ENCODE measurements at places on chromosomes 16 and 17.

DNA sequence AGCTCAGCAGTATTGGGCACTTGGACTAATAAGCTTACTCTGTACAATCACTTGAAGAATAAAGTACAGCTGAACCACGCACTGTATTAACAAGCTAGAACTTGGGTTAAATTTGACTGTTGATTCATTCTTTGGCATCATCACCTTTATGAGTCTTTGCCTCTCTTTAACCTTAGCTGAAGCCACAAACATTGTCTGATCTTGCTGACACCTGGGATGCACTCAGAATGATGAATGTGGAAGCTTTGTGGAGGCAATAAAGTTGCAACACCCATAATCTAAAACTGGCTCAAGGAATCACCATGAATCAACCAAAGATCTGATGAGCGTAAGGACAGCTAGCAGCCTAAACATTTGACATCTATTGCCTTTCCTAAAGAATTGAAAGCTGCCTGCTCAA is 590.6 kb upstream of the SOX9 start:
- no peak for DNase-seq

GRCh38 chr17:78374631-78375274 is 3.7 kb upstream of the PGS1 start:
- peak; percentile 70 for DNase-seq

- no peak for DNase-seq
These were observed 19.2 kb downstream of the HNF1B start for GRCh38 chr17:37725601-37726146.

GRCh38 chr16:12958366-12958765 is 57.0 kb downstream of the SHISA9 start:
- no peak for DNase-seq

DNA sequence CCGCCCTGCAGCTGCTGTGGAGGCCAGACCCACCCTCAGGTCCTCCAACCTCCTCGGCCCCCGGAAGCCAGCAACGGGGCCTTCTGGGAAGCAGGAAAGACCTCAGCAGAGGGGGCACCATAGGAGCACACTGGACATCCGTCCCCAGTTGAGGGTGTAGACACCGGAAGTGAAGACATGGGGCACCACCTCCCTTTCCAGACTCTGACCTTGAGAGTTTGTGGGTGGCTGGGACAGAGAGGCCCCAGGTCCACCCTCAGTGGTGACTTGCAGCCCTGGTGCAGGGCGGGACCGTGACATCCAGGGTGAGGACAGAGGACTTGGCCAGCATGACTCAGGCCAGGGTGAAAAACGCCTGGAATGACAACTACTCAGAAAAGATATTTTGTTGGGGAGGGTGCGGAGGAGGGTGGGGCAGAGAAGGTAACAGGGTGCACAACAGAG is 19.9 kb downstream of the CEP295NL start:
- peak; percentile 86 for DNase-seq

DNA sequence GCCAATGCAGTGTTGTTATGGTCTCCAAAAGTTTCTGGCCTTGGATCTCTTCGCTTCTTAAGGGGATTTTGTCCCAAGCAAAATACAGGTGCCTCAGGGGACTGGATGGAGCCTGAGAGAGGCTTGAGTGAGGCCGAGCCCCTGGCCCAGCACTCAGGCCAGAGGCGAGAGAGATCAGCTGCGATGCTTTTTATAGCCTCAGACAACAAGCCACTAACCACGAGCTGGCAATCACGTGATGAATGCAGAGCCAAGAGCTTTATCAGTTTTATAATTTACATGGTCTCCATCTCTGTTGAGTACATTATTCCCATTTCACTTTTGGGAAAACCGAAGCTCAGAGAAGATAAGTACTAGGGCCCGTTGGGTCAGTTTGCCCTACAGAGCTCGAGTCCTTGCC is 360.0 kb upstream of the CDH5 start:
- no peak for DNase-seq

- DNase-seq = no peak
These were observed 418.3 kb upstream of the SALL1 start for GRCh38 chr16:51569203-51569931.

DNA sequence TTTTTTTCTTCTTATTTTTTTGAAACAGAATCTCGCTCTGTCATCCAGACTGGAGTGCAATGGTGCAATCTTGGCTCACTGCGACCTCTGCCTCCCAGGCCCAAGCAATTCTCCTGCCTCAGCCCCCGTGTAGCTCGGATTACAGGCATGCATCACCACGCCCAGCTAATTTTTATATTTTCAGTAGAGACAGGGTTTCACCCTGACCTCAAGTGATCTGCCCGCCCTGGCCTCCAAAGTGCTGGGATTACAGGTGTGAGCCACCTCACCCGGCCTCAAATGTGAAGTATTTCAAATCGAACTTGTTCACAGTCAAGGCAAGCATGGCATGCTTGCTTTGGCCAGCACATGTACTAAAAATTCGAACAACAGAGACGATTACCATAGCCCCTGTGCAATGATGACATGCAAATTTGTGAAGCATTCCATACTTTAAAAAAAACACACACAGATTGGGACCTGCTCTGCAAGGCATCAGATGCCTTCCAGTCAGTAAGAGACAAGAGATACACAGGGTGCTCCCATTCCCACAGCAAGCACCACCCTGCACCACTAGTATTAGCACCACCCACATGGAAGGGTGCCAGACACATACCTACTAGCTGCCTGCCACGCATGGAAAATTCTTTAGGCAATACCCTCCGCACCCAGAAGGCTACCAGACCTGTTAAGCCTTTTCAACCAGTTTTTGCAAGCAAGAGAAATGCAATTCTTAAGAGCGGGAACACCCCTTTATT is 47.2 kb downstream of the ANKRD11 start:
- DNase-seq = peak; percentile 55

- no peak for DNase-seq
These were observed 132.3 kb upstream of the CDH11 start for GRCh38 chr16:65254144-65254543.

DNA sequence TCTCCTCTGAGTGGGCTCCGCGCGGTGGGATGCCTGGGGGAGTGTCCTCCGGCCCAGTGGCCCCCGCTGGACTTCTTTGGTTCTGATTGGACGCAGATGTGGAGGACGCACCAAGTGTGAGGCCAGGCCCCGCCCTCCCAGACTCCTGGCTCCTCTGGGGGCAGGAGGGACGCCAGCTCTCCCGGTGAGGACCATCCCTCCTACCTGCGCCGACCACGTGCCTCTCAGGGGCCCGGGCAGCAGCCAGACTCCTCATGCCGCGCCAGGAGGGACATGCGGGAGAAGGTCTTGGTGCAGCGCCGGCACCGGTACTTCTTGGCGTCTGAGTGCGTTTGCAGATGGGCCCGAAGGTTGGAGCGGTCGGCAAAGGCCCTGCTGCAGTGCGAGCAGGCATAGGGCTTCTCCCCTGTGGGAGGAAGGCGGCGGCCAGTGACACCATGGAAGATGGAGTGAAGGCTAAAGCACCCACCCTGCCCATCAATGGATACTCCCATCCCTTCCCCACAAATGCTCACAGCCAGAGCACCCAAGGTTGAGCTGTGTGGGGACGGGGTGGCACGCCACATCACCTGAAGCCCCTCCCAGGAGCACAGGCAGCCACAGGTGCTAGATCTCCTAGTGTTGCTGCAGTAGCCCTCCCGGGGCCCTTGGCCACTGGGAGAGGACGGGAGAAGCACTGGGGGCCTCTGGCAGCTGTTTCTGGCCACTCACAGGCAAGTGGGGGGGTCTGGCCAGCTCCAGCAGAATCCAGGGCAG is 7.9 kb downstream of the SNAI3 start:
- DNase-seq = no peak

DNA sequence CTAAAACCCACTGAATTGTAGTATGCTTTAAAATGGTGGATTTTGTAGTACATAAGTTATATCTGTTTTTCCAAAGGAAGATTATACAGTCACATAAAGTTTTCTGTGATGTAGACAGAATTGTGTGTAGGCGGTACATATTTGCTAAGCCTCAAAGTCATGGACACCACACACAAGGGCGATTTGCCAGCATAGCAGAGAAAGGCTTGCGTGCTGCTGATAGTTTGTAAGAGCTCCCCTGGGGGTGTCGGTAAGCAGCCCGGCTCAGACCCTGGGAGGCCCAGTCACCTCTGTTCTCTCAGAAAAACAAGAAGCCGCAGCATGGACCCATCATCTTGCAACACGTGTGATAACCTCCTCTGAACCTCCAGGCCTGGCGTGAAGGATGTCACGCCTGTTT is 38.3 kb upstream of the AKTIP start:
- peak; percentile 27 for DNase-seq

- DNase-seq = no peak
These were observed 12.6 kb downstream of the CHST6 start for GRCh38 chr16:75482434-75483205.
